Progenitor cell of endocrine pancreas (in vitro differentiated cells): ENCODE measurements at places on chromosomes 13 and 19.

- DNase-seq = no peak
These were observed 763.1 kb upstream of the SLITRK1 start for GRCh38 chr13:84645196-84646012.

- DNase-seq = no peak
These were observed 19.2 kb downstream of the CEACAM6 start for GRCh38 chr19:41774515-41774980.

- no peak for DNase-seq
These were observed 845.8 kb upstream of the SLITRK5 start for GRCh38 chr13:86825410-86825809.

GRCh38 chr13:46489586-46490023, 63.4 kb upstream of the LRCH1 start:
- DNase-seq = no peak
